ENCODE measurements at places on chromosomes 1 and 21.

DNA sequence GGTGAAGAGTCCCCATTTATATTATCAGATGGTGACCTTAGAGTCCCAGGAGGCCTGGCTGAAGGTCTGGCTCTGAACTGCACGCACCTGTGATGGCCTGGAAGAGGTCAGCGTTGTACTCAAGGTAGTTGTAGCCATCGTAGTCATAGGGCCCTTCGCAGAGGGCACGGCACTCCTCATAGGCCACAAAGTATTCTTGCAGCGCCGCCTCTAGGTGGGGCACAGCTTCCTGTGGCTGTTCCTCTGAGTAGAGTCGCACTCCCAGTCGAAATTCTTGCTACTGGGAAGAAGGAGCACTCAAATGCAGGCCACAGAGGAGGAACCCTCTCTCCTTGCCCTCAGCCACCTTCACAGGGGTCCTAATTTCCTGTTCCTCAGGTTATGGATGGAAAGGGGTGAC lies 7.7 kb downstream of the P3H1 start:
- no peak for DNase-seq

- DNase-seq: peak; percentile 59
Measured at GRCh38 chr1:1889847-1890505, 911 bp downstream of the GNB1 start.

DNA sequence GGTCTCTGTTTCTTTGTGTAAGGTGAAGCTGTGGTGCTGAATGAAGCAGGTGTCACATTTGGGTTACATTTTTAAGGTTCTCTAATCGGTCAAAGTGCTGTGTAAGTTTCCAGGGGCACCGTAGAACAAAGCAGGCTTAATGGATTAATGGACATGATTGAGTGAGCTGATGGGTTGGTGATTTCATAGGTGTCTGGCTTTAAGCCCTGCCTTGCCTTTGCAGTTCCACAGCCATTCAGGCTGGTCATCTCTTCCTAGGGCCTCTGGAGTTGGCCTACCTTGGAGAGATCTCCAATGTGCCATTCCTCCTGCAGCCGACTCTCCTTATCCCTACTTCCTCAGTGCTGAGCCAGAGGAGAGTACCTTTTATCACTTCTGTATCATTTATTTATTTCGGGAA lies 15.2 kb downstream of the GALNT2 start:
- DNase-seq: no peak

DNA sequence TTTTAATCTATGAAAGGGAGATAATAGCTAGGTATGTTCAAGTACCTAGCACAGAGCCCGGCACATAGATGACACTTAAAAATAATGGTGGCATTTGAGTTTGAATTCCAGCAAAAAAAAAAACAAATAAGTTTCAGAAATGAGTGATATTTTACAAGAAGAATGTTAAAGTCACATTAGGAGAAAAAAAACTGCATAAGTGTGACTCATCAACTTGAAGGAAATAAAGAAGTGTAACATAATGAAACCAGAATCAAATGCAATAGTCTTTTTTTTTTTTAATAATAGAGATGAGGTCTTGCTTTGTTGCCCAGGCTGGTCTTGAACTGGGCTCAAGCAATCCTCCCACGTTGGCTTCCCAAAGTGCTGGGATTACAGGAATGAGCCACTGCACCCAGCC lies 17.1 kb downstream of the DNASE2B start:
- DNase-seq: no peak

DNA sequence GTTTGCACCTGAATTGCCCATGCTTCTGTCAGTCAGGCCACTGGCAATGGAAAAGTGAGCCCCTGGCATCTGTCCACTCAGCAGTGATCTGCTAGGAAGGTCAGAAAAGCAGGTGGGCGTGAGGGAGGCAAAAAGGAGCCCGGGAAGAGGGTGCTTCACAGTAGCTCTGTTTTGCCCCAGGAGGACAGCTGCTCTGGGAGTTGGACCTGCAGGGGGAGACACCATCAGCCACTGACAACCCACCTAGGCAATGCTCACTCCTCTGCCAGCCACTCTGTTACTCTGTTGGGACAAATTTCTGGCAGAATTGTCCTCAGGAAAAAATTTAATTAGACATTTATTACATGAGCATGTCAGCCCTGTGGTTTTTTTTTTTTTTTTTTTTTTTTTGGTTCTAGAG lies 146.4 kb downstream of the LRIG2 start:
- DNase-seq: no peak

GRCh38 chr1:45884700-45885099 lies 81.3 kb downstream of the MAST2 start:
- no peak for DNase-seq

DNA sequence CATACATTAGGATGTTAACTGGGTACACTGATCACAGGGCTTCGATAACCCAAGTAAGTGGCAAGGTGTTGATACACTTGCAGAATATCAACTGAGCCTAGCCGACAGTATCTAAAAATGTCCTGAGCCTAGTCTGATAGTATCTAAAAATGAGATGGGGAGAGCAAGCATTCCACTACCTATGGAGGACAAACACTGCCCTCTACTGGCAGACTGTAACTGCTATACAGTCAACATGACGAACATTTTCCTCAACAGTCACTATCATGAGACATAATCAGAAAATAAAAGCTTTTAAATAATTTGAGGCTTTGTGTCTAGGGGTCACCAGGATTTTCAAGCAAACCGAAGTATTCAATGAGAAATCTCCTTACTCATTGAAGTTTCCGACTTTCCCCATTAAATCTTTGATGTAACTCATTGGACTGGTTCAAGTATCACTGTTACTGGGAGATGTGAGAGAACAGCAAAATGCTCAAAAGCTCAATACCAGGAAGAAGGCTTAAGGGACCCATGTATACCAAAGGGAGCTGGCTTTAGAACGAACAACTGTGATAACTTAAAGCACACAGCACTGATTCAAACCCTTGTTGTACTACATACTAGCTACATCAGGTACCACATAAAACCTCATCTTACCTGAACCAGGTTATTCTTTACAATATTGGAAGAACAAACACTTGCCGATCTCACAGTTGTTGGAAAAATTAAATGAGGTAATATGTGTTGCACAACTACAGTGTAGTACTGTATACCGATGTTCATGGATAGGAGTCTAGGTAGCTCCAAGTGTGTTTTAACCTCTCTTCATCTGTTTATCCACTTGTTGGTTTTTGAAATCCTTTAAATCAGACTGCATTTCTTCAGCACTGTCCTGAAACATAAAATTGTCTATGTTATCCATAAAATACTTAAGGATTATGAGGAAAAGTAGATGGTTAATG lies 31.1 kb upstream of the SLC45A3 start:
- peak; percentile 62 for DNase-seq

- DNase-seq: no peak
Measured at GRCh38 chr1:32868085-32868484, 2.6 kb downstream of the FNDC5 start.

All from activated CD4-positive, alpha-beta T cell treated with anti-CD3 and anti-CD28 coated beads, Interleukin-2, amount 50 U/mL, for 48 hours (primary cell).